Articular chondrocyte of knee joint (primary cell): ENCODE measurements at places on chromosomes 5 and 9. TPM values are rescaled to one million over a fixed set of nuclear protein-coding genes. Genes with fewer than 3 reads are reported as not detected.

FAM221B gene
- total RNA-seq = not detected in 2 replicates

GRXCR2 gene
- not detected in 2 replicates for total RNA-seq

C9orf153 gene
- total RNA-seq = 0.32 and 0.91 TPM in 2 replicates

F2RL1 gene
- total RNA-seq = not detected in 2 replicates

KIF24 gene
- 2.1 and 2.8 TPM in 2 replicates for total RNA-seq

SLC6A19 gene
- total RNA-seq = not detected in 2 replicates

NTNG2 gene
- total RNA-seq = 32.0 and 40.5 TPM in 2 replicates
